ENCODE measurements at places on chromosomes 16 and 17. TPM values are rescaled to one million over a fixed set of nuclear protein-coding genes. Genes with fewer than 3 reads are reported as not detected.

- DNase-seq, result no peak
Measured at GRCh38 chr16:369866-370436, 387 bp downstream of the MRPL28 start.

Gene CCDC144A
- 20.9 TPM for total RNA-seq

- DNase-seq, result no peak
Measured at GRCh38 chr17:15031975-15032374, 233.2 kb downstream of the PMP22 start.

DNA sequence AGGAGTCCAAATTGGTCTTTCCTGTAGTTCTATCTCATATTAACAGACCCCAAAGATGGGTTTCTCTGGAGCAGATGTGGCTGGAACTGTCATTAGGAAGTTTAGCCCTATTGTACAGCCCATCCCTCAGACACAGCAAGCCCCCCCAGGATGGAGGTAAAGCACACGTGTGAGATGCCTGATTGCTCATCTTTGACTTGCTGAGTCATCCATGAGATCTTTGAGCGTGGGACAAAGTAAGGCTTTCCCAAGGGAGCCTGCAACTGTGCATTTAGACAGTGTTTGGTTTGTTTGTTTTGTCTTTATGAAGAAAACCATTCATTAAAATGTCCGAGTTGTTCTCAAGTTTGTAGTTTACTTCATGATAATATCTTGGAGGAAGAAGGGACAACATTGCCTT lies 145.3 kb upstream of the CDH13 start:
- no peak for DNase-seq

DNA sequence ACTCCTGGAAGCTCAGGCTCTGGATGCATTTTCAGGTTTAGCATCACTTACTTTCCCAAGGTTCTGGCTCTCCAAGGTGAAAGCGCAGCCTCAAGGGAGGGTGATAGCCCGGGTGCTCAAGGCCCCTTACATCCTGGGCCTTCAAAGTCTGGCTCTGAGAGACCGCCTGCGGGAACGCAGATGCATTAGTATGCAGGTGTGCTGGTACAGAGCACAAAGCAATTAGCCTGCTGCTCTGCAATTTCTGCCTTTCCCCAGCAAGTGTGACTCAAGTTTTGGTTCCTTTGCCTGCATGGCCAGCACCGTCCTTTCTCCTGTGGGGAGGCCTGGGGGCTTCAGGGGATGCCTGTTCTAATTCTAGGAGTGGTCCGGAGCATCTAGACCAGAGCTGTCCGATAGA lies 116.2 kb downstream of the AATF start:
- no peak for DNase-seq

- no peak for DNase-seq
Measured at GRCh38 chr17:21131137-21131536, 4.4 kb downstream of the DHRS7B start.

Gene ABCC12
- total RNA-seq, result not detected

- DNase-seq, result no peak
Measured at GRCh38 chr16:75628351-75628750, 5.3 kb upstream of the ADAT1 start.

- DNase-seq, result no peak
Measured at GRCh38 chr17:64413513-64413912, 22.9 kb upstream of the PECAM1 start.

Gene SRCAP
- total RNA-seq, result 22.6 TPM

Data from umbilical cord (tissue), 2 donors.